ENCODE measurements at places on chromosomes 1 and 21.

DNA sequence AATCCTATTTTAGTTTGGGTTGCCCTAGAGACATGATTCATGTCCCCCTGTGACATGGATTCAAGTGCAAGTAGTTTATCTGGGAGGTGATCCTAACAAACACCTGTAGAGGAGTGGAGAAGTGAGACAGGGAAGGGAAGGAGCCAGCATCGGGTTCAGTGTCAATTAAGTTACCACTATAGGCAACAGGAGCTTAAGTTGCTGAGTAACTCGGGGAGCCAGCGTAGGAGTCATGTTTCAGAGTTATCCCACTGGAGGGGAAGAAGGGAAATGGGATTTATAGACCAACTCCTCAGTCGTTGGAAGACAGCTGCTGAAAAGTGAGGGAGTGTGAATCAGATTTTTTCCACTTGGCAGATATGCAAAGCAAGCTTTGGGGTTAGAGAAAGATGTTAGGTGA, 54.9 kb downstream of the SLC30A7 start:
- no peak for DNase-seq

DNA sequence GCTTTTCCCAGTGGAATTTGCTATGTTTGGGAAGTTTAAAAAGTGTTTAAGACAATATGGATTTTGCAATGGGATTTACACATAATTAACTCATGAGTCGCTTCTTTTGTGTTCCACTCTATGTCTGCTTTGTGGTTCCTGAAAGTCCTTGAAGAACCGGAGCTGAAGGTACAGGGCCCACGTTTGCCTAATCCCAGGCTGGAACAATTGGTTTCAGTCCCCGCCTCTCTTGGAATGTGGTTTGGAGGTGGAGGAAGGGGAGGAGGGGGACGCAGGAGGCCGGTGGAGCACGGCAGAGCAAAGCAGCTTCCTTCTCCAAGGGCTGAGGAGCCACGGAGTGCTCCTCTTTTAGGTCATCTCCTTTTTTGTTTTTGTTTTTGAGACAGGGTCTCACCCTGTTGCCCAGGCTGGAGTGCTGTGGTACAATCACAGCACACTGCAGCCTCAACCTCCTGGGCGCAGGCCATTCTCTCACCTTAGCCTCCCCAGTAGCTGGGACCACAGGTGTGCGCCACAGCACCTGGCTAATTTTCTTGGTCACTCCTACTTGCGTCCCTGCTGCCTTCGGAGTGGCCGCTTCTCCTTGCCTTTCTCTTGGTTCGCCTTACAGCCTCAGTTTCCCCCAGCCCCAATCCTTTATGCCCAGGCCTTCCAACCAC, 129.5 kb upstream of the ERRFI1 start:
- DNase-seq: no peak

DNA sequence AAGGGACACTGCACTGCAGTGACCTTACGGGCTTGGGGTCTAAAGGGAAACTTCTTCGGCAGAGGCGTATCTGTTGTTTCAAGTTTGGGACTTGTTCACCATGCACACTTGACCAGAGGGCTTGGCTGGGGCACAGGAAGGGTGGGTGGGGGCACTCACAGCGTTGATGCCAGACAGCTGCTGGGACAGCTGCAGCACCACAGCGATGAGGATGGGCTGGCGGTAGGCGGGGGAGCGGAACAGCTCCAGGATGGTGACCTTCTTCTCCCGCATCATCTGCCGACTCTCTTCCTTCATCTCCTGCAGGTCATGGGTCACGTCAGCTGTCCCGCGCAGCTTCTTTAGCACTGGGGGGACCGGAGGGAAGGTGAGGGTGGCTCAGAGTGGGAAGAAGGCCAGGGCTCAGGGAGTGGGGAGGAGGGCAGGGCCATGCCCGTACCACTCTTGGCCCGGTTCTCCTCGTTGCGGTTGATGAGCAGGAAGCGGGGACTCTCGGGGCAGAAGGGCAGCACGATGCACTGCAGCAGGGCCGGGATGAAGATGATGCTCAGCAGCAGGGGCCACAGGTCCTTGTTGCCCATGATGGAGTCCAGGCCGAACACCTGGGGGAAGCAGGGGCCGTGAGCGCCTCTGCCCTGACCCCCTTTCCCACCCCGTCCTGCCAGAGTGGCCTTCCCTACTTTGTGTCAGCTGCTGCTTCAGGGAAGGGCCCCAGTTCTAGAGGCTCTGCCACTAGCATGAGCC, 29.1 kb downstream of the SLC2A1 start:
- no peak for DNase-seq

GRCh38 chr1:95023399-95024043, 49.2 kb downstream of the ALG14 start:
- DNase-seq: no peak

- no peak for DNase-seq
Observed at GRCh38 chr1:53465023-53465957, 6.1 kb downstream of the DMRTB1 start.

DNA sequence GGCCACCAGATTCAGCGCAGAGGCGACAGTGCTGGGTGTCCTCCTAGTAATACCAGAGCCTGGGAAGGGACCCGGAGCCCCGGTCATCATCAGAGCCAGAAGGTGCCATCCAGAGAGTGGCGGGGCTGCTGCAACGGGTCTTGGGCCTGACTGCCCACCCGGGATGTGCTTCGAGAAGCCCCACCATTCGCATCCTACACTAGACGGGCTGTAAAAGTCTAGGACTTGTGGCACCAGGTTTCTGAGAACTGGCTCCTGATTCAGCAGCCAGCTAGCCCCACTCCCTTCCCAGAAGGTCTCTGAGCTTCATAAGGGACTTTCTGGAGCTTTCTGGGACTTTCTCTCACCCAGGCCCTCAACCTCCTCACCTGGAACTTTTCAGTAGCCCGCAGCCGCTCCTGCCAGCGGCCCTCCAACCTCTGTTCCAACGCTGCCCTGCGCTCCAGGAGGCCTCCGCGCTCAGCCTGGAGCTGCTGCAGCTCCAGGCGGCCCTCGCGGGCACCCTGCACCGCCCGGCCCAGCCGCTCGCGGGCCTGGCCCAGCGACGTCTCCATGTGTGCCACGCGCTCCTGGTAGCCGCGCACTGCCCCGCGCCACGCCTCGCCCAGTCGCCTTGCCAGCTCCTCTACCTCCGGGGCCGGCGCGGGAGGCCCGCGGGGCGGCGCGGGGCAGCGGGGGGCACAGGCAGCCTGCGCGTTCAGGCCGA, 940 bp downstream of the NES start:
- no peak for DNase-seq
